AG09309 (cell line): ENCODE measurements at places on chromosomes 11 and 22.
A peak's percentile ranks its signal among the peaks of the same experiment; 100 is the strongest.

DNA sequence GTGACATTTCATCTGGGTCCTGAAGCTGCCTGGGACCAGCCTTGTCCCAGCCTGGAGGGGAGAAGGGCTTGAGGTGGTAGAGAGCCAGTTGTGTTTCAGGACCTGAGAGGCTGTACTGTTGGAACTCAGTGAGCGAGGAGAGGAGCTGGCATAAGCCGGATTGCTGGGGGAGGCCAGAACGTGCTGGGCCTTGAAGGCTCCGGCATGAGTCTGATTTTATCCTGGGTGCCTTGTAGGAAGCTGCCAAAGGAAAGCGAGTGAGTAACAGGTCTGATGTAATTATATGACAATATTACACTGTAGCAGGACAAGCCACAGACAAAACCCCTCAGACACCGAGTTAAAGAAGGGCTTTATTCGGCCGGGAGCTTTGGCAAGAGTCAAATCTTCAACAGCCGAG lies 17.2 kb downstream of the AP2A2 start:
- no peak for DNase-seq

DNA sequence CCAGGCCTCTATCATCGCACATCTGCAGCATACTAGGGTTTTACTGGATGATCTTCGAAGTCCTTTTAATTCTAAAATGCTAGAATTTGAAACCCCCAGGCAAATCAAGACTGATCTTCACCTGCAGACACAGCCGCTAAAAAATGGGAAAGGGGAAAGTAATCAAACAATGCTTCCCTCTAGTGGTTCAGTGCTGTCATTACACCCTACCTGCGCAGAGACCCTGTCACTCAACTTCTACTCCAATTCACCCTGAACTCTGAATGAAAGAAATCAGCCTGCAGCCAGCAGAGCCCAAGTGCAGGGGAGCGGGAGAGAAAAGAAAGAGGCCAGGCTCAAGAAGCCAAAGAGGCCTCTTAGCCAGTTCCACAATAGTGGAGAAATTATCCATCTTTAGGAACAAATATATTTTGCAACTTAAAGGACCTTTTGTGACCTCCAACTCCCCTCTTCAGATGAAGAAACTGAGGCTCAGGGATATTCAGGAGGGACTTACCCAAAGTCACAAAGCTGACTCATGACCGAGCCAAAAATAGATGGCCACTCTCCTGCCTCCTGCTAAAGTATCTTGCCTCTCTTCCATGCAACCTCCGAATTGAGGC lies 33.0 kb downstream of the SERGEF start:
- DNase-seq = no peak

GRCh38 chr11:92154110-92154509 lies 70.5 kb upstream of the FAT3 start:
- DNase-seq = no peak

- no peak for DNase-seq
Measured at GRCh38 chr22:22818861-22819855, 68.5 kb upstream of the IGLL5 start.

DNA sequence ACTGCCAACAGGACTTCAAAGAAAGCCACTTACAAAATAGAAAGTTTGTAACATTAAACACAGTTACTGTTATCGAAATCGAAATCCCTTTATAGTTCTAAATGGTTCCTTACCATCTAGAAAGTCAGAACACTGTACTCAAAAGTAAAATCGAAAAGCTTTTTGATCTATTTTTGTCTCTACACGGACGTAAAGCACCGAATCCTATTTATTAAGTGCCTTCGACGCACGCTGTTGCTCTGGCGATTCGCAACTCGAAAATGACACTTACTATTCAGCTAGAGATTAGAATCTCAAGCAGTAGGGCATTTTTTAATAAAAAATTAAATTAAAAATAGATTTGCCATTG lies 78.3 kb downstream of the LARGE1 start:
- no peak for DNase-seq

DNA sequence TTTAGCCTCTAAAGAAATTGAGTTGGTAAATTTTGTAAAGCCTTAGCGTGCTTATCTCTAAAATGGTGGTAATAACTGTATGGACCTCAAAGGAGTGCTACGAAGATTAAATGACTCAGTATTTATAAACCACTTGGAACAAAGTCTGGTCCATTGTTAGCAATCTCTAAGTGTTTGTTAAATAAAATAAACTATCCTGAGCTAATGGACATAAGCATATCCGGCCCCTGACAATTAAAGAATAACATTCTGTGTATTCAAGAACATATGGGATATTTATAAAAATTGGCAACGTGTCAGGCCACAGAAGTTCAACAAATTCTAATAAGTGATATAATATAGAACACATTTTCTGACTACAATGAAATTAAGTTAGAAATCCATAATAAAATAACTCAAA lies 71.0 kb downstream of the MYEOV start:
- no peak for DNase-seq

DNA sequence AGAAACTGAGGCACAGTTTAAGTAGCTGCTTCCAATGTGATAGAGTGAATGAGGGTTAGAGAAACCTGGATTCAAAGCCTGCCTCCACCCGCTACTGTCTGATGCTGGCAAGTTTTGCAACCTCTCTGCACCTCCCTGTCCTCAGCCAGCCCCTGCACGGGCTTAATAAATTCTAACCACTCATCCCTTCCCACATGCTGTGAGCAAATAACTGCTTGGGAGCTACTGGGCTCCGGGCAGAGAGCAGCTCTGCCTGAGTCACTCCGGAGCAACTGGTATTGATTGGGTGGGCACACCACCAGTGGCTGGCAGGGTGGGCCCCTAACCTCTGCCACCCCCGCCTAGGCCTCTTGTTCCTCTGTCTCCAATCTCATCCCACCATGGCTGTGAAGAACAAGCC lies 104.3 kb upstream of the SYT13 start:
- peak; percentile 44 for DNase-seq

- DNase-seq = peak; percentile 81
Measured at GRCh38 chr11:33976495-33977199, 74.9 kb upstream of the CAPRIN1 start.

DNA sequence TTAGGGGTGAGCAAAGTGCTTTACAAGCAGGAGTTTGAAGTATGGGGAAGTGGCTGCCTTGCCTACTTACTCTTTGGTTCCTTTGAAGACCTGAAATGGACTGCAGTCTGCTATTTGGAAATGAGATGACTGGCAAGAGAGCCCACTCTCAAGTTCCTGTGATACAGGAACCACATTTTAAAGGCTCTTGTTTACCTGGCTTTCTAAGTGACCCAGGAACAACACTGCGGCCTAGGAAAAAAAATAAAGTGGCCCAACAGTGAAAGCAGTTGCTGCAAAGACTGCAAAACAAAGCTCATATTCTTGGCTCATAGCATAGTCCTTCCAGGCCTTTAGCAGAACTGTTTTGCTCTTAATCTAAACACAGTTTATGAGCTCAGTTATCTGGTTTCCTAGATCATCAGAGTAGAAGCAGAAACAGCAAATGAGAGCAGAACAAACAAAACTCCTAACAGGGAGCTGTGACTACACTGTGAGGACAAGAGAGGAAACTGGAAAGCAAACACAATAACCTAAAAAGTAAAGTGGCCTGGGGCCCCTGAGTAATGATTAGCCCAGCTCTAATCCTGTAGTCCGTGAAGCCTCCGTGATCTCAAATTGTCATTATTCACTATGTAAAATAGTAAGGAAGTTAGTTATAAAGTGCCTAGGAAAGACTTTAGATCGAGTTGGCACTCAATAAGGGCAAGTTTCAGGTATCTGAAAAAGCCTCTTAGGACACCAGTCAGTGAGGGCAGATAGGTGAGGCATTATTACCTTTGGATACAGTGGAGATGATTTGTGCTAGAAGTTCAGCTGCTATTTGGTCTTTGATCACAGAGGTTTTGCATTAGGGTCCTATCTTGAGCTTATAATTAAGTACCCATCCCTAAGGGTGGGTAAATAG lies 11.5 kb downstream of the CCDC117 start:
- no peak for DNase-seq

- no peak for DNase-seq
Measured at GRCh38 chr22:19823191-19823901, 31.3 kb downstream of the GNB1L start.

DNA sequence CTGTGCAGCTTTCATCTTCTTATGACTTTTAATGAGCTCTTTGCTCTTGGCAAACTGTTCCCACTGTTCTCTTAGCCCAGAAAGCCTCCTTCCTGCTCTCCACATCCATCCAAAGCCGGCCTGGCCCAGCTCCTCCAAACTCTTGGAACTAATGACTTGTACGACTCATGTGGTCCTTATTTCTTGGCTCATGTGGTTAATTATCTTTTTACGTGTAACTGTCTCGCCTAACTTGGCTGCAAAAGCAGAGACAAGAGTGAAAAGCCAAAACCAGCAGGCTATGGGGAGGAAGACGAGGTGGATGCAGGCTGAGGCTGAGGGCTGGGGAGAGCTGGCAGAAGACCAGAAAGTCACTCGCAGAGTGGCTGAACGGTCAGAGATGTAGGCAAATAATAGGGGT lies 5.5 kb downstream of the CSNK2A3 start:
- no peak for DNase-seq

DNA sequence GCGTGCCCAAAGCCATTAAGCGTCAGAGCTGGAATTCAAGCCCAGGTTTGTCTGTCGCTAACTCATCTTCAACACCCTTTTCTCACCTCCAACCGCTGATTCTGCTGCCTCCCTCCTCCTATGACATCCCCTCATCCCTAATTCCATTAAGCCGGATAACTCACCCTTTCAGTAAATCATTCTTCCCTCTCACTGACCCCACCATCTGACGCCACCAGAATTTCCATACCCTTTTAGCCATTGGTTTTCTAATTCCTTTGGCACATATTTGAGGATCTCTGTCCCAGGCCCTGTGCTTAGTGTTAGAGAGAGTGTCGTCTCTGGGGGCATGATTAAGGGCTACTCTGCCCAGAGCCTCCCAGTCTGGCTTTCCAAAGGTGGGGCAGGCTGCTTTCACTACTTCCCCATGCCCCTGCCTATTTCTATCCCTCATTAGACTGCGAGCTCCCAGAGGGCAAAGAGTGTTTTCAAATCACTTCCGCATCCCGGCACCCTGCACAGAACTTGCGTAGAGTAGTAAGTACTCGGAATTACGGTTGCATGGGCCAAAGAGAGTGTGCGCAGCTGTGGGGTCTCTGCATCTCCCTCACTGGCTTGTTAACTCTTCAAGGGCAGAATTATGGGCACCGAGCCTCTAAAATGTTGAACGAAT lies 3.9 kb downstream of the KLHL35 start:
- no peak for DNase-seq

DNA sequence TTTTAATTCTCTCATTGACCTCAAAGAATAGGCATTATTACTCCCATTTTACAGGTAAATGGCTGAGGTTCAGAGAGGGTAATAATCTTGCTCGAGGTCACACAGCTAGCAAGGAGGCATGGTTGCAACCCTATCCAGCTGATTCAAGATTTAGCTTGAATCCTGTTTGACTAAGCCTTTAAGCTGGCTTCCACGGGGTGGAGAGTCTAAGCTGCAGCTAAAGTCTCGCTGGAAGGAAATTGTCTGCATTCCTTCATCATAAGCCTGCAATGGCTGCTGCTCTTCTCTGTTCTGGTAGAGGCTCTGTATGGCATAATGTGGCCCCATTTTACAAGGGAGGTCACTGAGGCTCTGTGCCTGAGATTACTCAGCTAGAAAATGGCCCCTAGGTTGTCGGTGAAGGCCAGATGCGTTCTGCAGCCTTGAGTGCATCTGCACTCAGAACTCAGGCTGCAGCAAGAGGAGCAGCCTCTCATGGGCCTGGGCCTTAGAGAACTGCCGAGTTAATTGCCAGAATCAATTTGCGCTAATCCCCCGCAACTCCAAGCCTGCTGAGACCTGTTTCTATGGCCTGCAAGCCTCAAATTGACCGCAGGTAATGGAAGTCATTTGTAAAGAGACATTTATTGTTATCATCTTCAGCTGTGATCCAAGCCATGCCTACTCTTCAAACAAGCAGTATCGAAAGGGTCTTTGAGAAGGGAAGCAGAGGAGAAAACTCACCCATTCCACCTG lies 44.1 kb upstream of the SEZ6L start:
- no peak for DNase-seq

DNA sequence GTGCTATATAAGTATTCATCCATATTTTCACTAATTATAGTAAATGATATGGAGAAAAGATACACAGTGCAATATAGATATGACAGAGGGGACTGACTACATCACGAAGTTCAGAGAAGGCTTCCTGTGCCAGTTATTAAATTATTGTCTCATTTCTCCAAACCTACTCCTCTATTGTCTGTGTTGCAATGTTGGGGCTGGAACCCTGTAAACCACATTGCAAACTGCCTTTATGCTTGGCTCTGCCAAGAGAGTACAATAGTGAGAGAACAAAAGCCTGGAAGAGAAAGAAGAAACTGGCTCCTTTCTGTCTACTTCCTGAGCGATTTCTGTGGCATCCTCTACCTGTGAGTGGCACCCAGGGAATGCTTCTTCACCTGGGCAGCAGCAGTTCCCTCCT lies 46.4 kb downstream of the ME3 start:
- no peak for DNase-seq

DNA sequence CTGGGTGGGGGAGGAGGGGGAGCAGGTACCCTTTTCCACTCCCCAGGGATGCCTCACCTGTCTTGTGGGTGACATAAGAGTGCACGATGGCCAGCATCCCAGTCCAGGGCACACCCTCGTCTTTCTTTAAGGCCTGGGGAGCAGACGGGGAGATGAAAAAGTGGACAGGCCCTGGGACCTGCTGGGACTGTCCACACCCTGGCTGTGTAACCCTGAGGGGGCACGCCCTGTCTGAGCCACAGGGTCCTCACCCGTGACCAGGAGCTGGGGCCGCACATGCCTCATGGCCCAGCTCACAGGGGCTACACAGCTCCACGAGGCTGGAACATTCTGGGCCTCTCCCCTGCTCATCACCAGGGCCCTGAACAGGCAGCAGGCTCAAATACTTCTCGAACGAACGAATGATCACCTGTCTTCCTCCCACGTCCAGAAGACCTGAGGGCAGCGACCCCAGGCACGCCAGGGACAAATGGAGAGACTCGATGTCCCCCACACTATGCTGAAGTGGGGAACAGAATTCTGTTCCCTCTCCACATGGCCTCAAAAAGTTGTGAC lies 123.9 kb downstream of the PHF21B start:
- no peak for DNase-seq

DNA sequence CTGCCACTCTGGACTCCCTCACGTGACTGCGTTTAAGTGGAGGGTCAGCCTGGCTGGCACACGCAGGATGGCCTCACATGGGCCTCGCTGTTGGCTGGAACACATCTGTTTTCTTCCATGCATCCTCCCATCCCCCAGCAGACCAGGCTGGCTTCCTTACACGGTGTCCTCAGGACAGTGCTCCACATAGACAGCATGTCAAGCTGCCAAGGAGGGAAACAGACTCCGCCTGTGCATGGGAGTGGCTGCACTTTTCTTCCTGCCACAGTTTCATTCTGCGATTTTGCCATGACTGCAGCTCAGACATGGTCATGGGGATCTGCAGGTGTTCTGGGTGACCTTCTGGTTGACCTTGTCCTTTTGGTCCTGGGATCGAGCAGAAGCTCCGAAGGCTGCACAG lies 344.2 kb downstream of the SHANK2 start:
- no peak for DNase-seq
